CD4-positive, alpha-beta T cell treated with Interleukin-17A for 4 hours (primary cell): ENCODE measurements at places on chromosomes 16 and 17.
A peak's percentile ranks its signal among the peaks of the same experiment; 100 is the strongest.

GRCh38 chr17:20114466-20114865, 105.3 kb downstream of the SPECC1 start:
- no peak for DNase-seq

DNA sequence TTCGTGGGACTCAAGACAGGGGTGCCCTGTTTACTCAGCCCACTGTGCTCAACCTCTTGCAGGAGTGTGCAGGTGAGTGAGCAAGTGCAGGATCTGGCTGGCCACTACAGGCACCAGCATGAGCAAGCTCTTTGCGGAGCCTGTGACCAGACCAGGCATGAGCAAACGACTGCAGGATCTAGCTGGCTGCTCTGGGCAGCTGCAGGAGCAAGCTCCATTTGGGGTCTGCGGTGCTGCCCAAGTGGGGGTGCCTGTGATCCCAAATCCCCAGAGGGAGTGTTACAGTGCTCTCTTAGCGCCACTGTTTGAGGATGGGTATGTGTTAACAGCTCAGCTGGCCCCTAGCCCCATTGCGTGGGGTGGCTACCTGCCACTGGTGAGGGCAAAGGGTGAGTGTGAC, 2.4 kb downstream of the USP6 start:
- DNase-seq: no peak

DNA sequence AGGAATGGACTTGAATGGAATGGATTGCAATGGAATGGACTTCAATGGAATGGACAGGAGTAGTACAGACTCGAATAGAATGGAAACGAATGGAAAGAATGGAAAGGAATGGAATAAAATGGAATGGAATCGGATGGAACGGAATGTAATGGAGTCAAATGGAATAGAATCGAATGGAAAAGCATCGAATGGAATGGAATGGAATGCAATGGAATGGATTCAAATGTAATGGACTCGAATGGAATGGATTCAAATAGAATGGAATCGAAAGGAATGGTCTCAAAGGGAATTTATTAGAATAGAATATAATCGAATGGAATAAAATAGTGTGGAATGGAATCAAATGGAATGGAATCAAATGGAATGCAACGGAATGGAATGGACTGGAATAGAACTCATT, 484.9 kb upstream of the WSB1 start:
- no peak for DNase-seq

DNA sequence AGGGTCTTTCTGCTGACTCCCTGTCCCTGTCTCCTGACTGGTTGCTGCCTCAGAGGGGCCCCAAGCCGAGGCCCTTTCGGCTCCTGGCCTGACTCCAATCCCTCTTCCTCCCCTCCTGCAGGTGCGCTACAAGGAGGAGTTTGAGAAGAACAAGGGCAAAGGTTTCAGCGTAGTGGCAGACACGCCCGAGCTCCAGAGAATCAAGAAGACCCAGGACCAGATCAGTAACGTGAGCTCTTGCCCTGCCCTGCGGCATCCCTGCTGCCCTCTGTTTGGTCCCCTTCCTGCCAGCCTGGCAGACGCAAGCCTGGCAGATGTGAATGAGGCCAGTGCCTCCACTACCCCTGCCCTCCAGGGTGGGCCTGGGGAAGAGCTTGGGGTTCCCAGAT, 27.1 kb upstream of the LASP1NB start:
- DNase-seq: peak; percentile 57
